Stimulated activated CD8-positive, alpha-beta memory T cell treated with anti-CD3 and anti-CD28 coated beads, Interleukin-4, amount 100 ng/mL, for 1 hour (primary cell): ENCODE measurements at places on chromosomes 12 and 14.

GRCh38 chr14:68027276-68027675 lies 207.7 kb downstream of the RAD51B start:
- no peak for DNase-seq

DNA sequence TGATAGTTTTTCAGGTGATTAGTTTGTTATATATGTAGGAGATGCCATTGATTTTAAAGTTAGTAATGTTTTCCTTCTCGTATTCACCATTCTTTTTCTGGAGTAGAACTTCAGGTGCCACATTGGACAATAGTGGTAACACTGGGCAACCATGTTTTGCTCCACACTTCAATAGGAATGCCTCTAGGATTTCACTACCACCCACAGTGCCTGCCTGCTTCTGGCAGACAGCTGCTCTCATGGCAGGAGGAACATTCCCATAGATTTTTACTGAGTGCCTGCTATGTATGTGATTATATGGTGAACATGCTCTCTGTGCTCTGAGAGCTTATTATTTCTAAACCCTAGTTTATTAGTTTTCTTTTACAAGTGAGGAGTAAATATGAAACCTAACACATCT lies 53.7 kb downstream of the GCH1 start:
- DNase-seq: no peak

- DNase-seq: no peak
Measured at GRCh38 chr12:23464241-23464812, 485.1 kb downstream of the SOX5 start.

- no peak for DNase-seq
Measured at GRCh38 chr12:113306382-113306781, 28.5 kb downstream of the SLC8B1 start.

- no peak for DNase-seq
Measured at GRCh38 chr14:105911006-105911847, 384.8 kb downstream of the TMEM121 start.

- no peak for DNase-seq
Measured at GRCh38 chr12:106480251-106480650, 102.6 kb upstream of the RFX4 start.

- no peak for DNase-seq
Measured at GRCh38 chr12:109255377-109255776, 53.7 kb downstream of the FOXN4 start.

- no peak for DNase-seq
Measured at GRCh38 chr12:15819644-15820437, 30.7 kb upstream of the EPS8 start.

DNA sequence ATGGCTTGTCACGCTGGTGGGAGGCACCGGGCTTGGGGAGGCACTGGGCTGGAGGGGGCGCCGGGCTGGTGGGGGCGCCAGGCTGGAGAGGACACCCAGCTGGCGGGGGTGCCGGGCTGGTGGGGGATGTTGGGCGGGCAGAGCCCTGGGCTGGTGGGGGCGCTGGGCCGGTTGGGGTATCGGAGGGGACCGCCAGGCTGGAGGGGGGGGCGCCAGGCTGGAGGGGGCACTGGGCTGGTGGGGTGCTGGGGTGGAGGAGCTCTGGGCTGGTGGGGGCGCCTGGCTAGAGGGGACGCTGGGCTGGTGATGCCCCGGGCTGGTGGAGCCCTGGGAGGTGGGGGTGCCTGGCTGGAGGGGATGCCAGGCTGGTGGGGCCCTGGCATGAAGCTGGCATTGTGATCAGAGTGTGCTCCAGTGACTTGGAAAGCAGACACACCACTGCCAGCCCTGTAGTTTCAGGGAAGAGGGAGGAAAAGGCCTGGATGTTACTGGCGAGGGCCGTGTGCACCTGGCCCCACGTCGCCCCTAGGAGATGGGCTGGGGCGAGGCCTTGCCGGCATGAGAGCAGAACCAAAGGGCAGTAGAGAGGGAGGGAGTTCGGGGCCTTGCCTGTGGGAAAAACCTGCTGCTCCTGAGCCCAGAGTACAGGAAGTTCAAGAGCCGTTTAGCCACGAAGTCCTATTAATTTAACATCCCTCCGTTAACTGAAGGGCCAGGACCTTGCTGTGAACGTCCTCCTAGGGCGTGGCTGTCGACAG lies 13.1 kb downstream of the TEDC1 start:
- no peak for DNase-seq

GRCh38 chr12:124720004-124720680 lies 143.5 kb downstream of the SCARB1 start:
- no peak for DNase-seq

GRCh38 chr12:52515319-52515646 lies 4.9 kb downstream of the KRT5 start:
- no peak for DNase-seq

DNA sequence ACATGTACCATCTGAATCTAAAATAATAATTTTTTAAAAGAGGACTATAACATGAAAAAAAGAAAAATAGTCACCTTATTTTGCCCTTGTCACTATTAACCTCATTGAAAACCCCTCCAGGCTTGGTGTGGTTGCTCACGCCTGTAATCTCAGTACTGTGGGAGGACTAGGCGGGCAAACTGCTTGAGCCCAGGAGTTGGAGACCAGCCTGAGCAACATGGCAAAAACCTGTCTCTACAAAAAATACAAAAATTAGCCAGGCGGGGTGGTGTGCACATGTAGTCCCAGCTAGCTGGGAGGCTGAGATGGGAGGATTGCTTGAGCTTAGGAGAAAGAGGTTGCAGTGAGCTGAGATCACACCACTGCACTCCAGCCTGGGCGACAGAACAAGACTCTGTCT lies 126.3 kb upstream of the KRAS start:
- DNase-seq: no peak

DNA sequence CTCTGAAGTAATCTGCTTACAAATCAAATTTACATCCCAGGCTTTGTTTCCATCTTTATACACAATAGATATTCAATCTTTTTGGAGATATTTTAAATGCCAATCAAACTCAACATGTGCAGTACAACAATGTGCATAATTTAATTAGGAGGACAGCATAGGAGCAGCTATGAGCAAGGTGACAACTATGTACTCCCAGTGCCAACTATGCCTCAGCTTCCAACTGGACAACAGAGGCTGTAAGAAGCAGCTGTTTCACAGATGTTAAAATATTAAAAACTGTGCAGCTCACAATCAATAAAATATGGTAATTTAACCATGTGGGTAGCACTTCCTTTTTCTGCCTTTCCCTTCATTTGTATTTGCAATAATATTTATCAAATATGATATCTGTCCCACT lies 99.9 kb downstream of the ST8SIA1 start:
- DNase-seq: no peak

DNA sequence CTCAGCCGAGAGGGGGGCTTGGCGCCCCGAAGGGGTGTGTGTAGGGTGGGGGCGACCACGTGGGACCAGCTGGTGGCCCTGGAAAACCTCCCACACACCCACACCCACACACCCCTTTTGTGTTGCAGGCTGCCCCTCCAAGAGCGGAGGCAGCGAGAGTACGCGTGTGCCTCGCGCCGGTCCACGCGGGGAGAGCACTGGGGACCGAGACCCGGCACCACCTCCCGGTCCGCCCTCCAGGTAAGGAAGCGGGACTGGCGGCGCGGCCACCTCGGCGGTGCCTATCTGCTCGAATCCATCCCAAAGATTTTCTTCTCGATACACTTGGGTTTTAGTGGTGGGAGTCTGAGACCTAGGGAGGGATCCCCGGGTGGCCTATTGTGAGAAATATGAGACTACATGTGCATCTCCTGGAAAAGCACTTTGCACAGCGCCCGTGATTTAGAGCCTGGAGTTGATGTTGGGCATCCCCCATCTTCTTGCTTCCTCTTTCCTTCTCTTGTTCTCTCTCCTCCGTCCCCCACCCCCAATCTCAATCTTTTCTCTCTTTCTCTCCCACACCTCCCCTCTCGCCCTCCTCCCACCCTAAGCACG lies 393 bp downstream of the SYT1 start:
- no peak for DNase-seq

- DNase-seq: no peak
Measured at GRCh38 chr12:19957308-19958125, 410.8 kb upstream of the PDE3A start.

DNA sequence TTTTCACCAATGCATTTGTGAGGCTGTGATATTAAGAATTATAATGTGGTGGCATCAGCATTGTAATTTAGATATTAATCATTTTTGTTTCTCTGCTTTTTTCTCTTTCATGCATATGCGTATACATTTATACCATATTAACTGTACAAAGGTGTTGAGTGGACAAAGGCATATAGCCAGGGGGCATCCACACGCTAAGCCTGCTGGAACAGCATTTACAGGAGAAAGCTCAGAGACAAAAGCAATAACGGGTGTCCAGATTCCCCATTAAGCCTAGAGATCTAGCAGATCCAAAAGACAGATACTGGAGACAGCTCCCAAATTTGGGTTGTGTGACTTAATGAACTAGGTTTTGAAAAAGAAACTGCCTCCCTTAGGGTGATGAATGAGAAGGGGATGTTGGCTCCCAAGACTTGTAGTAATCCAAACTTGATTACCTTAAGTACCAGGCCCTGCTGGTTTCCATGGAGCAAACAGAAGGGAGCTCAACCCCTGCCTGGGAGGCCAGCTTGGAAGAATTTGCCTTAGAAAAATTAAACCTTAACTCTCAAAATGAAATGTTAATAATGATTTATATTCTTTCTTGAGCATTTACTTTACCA lies 181.9 kb downstream of the SLC6A15 start:
- no peak for DNase-seq

GRCh38 chr14:54475187-54475899 lies 13.4 kb downstream of the GMFB start:
- DNase-seq: no peak
